A549 (cell line): ENCODE measurements at places on chromosomes 7 and 10.

DNA sequence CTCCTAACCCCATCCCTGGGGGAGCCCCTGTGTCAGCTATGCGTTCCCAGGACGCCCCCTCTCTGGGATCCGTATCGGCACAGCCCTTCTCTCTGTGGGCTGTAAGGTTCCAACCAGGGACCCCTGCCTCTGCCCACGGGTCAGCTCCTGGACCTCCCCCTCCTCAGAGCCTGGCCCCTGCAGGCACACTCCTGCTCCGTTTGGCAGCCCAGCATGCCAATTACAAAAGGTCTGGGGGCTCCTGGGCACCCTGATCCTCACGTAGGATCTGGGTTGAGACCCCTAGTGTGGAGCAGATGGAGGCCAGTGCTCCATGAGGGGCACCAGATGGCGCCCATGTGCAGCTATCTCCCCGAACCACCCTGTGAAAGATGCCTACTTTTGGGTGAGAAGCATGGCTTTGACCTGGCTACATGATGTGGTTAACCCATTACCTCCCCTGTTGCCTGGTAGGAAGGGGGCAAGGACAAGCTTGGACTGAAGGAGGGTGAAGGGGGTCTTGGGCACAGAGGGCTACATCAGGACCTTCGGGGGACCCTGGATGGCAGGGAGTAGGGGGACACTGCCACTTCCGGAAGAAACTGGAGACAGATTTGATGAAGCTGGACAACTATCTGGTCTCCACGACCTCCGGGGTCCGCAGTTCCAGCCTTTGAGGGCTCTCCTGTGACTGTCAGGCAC, 9.0 kb downstream of the TACR2 start:
- DNase-seq, result peak; percentile 58

- DNase-seq, result no peak
Observed at GRCh38 chr7:155792315-155792960, 19.8 kb downstream of the SHH start.

DNA sequence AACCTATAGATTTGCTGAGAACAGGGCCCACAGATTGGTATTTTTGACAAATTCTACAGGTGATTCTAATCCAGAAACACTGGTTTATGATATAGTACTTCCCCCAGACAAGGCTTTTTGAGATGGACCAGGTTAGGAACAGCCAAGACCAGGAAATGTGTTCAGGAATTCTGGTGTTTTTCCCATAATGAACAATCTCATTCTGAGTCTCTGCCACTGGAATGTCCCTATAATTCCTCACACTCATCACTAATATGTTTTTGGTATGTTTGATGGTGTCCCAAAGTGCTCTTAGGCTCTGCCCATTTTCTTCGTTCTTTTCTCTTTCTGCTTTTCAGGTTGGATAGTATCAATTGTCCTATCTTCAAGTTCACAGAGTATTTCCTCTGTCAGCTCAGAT, 107.2 kb upstream of the IGFBP3 start:
- DNase-seq, result no peak

DNA sequence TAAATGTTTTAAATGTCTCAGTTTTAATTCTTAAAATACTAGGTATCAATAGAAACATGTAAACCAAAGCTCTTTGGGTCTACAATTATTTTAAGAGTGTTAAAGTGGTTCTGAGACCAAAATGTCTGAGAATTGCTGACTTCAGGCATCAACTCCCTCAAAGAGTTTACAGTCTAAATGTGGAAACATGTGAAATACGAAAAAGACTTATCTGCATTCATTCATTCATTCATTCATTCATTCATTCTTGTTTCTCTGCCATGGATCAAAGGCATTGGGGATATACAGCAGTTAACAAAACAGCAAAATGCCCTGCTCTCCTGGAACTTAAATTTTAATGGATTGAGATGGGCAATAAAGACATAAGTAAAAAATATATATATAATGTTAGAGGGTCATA, 69.8 kb downstream of the BLNK start:
- no peak for DNase-seq

DNA sequence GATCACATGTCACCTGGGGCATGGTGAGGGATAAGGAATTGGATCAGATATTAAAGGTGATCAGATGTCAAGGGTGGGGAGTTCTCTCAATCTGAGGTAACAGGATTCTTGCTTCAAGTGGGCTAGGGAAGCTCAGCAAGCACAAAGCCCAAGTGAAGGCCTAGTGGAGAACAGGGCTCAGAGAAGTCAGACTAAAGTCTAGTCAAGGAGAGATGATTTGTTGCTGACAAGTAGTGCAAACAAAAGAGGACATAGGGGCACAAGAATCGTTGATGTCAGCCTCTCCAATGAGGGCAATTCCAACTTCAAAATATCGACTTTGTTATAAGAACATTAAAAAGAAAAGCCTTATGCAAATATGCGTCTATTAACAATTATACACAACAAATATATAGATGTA, 852.8 kb upstream of the CELF2 start:
- no peak for DNase-seq

GRCh38 chr7:103113164-103113563, 35.7 kb downstream of the NAPEPLD start:
- no peak for DNase-seq

DNA sequence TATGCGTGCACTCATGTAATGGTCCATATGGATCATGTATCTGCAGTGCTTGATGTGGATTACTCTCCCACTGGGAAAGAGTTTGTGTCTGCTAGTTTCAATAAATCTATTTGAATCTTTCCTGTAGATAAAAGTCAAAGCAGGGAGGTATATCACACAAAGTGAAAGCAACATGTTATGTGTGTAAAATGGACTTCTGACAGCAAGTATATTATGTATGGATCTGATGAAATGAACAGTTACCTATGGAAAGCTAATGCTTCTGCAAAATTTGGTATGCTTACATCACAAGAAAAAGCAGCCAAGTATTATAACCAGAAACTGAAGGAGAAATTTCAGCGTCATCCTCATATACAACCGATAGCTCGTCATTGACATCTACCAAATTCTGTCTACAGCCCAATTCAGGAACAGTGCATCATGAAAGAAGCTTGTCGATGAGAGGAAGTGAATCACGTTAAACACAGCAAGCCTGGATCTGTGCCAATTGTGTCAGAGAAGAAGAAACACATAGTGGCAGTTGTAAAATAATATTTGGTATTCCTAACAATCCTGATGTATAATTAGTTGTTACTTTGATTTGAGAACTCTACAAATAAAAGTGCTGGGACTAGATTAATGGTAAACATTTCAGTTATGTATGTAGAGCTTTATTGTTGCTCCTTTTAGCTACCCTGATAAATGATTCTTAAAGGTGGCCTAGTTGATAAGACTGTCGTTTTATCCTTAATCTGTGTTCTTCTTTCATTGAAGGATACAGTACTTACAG, 14.2 kb upstream of the SYPL1 start:
- DNase-seq, result no peak

DNA sequence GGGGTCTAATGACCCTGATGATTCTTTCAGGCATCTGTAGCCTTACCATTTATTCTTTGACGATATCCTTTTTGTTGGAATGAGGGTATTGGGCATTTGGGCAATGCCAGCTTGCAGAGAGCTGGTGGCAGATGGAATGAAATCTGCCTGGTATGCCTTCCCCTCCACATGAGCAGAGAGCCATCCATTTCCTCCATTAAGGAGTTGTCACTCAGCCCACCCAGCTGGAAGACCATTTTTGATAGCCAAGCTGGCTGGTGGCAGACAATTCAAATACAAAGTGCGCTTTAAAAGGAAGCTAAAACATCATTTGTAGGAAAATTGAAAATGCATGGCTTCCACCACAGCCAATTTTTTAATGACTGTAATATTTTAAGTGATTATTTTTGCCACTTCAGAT, 240.1 kb upstream of the SLC26A5 start:
- no peak for DNase-seq

DNA sequence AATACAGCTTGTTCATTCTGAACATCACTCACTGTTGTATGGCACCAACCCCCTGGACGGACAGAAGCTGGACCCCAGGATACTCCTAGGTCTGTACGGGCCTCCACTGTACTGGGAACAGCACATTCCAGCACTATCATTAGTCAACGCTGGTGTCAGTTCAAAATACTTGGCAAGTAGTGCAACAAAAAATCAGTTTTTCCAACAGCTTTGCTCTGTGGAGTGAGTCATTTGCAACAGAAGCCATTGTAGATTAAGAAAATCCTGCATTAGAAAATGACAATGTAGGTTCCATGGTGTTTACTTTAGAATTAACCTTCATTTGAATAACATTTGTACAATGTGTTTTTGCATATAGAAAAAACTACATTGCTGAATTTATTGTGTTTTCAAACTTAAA, 266.6 kb downstream of the HDAC9 start:
- DNase-seq, result no peak

DNA sequence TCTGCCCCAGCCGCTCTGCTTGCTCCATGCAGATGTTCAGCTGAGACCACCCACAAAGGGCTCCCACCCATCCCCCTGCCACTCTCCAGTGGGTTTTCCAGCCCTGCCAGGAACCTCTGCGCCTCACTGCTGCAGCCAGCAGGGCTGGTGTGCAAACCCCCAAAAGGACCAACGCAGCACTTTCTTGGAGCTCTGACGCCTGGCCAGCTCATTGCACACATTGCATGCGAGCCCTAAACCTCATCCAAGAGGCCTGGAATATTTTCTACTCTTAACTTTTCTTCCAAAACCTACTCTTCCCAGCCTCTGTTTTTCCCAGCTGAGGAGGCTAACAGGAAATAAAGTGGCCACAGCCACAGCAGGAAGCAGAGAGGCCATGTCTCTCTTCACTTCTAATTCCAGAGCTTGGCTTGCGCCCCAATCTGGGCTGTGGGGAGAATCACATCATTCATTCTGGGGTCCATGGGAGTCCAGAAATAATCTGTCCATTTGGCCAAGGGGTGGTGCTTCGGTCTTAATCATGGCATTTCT, 4.6 kb upstream of the FAM170B start:
- DNase-seq, result no peak

GRCh38 chr7:115561335-115562110, 469.0 kb downstream of the TFEC start:
- no peak for DNase-seq

GRCh38 chr10:32057036-32057372, 779 bp upstream of the KIF5B start:
- no peak for DNase-seq

GRCh38 chr10:28505359-28505959, 27.5 kb upstream of the WAC start:
- DNase-seq, result no peak

DNA sequence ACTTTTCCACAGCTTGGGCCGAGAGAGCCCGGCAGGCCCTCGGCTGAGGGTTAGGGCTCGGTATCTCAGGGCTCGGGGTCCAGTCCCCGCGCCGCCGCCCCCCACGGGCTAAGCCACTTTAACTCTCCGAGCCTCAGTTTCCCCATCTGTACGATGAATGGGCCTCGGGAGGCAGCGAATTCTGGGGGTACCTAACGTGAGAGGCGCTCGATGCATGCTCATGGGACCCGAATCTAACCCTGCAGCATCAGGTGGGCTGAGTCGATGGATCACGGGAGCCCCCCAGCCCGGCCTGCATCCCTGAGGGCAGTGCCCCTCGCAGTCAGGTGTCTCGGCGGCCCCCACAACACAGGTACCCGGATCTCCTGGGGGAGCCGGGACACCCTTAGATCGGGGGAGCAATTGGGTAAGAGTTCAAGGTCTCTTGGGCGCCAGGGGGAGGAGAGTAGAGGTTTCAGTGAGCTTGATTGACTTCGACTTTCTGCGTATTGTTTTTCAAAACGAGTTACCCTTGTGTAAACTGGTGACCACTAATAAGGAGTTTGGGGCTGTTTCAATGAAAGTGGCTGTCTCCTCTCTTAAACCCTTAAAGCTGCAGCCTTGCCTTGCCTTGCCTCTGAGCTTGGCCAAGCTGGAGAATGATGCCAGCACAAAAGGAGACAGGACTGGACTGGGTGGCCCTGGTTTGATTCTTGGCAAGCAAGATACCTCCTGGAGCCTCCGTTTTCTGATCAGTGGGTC, 631 bp downstream of the POR start:
- DNase-seq, result no peak

DNA sequence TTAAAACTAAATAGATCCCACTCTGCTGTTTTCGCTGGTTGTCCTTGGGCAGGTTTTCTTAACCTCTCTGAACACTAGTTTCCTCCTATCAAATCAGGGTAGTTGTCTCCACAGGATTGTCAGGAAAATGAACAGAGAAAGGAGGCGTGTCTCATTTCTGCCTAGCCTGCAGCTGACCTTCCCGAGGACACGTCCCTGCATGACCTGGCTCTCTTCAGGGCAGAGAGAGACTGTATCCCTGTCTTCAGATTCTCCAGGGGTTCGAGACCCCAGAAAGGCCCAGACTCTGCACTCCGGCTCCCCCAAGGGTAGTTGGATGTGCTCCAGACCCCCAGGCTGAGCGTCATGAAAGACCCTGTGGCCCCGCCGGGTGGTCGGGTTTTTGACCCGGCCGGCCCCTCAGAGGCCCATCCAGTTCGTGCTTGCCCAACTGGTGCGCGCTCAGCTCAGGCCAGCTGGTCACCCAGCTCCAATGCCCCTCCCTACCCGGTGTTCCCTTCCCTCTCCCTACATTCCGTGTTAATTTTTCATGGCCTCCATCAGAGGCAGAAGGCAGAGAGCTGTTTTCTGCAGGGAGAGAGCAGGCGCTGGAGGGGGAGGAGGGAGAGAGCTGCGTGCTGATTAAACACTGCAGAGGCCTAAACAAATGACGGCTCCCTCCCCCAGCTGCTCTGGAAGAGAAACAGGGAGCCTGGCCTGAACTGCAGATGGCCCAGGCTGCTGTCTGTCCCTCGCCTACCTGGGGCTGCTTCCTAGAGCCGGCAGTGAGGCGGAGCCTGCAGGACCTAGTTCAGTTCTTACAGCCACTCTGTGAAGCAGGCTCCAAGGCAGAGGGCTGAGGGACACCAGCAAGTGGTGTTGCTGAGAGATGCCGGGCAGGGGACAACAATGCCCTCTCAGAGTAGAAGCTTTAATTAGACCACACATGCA, 86.2 kb upstream of the PPIF start:
- DNase-seq, result no peak

DNA sequence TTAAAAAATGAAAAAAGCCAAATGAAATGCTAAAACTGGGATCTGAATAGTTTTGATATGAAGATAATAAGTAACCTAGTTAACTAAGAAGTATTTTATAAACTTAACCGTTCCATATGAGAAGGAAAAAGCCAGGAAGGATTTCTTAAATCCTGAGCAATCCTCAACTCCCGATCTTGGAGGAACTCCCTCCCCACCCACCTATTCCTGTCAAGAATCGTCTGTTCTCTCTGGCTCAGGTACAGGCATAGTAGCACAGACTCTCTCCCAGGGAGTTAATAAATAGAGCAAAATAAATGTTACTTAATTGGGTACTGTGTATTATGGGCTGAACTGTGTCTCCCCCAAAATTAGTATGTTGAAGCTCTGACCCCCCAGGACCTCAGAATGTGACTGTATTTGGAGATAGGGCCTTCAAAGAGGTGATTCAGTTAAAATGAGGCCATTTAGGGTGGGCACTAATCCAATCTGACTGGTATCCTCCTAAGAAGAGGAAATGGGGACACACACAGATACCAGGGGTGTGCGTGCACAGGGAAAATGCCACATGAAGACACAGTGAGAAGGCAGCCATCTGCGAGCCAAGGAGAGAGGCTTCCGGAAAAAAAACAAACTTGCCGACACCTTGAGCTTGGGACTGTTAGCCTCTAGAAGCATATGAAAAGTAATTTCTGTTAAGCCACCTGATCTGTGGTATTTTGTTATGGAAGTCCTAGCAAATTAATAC, 28.7 kb downstream of the PUS7 start:
- DNase-seq, result no peak
